Small intestine (tissue), 16 donors: ENCODE measurements at places on chromosomes 4 and X.

- H3K36me3 ChIP-seq: no peaks in the 10 kb centered on the region
- H3K27me3 ChIP-seq: no peaks in the 10 kb centered on the region
- H3K4me3 ChIP-seq: no peak overlapping the region
Observed at GRCh38 chr4:145865274-145865941, 73.2 kb downstream of the ZNF827 start.

GRCh38 chr4:165207016-165207430 lies 338 bp upstream of the KLHL2 start:
- no peaks in the 10 kb centered on the region for H3K36me3 ChIP-seq
- H3K27ac ChIP-seq: peak overlapping the region; percentile 91
- H3K27me3 ChIP-seq: peaks cover 2% of the 10 kb centered on the region
- DNase-seq: no peak
- H3K4me1 ChIP-seq: peaks cover 3% of the 10 kb centered on the region

DNA sequence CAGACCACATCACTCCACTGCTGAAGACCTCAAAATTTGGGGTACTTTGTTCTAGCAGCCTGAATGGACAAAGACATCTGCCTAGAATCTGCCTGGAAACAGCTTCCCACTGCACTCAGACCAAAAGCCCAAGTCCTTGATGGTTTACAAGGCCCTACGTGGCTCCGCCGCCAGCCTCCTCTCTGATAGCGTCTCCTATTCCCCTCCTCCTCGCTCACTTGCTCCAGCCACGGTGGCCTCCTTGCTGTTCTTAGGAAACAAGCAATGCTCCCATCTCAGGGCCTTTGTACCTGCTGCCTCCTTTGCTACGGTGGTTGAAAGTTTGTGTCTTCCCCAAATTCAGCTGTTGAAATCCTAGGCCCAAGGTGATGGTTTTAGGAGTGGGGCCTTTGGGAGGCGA lies 34.7 kb upstream of the SORCS2 start:
- no peaks in the 10 kb centered on the region for H3K36me3 ChIP-seq
- no peaks in the 10 kb centered on the region for H3K27me3 ChIP-seq
- no peak for DNase-seq
- H3K4me3 ChIP-seq: no peak overlapping the region
- H3K4me1 ChIP-seq: peaks cover 2% of the 10 kb centered on the region
- no peak overlapping the region for H3K27ac ChIP-seq

GRCh38 chrX:42832764-42833549 lies 55.0 kb upstream of the PPP1R2C start:
- DNase-seq: no peak
- no peaks in the 10 kb centered on the region for H3K36me3 ChIP-seq

- H3K4me1 ChIP-seq: no peaks in the 10 kb centered on the region
- no peak overlapping the region for H3K27ac ChIP-seq
- H3K36me3 ChIP-seq: no peaks in the 10 kb centered on the region
- H3K27me3 ChIP-seq: no peaks in the 10 kb centered on the region
Observed at GRCh38 chrX:131763674-131764073, 219.8 kb downstream of the OR13H1 start.

- no peaks in the 10 kb centered on the region for H3K36me3 ChIP-seq
- no peak overlapping the region for H3K4me3 ChIP-seq
- no peaks in the 10 kb centered on the region for H3K4me1 ChIP-seq
- no peak for DNase-seq
Observed at GRCh38 chrX:39301036-39301435, 499.8 kb downstream of the MID1IP1 start.
